Activated T-cell treated with anti-CD3 and anti-CD28 coated beads for 4 hours (primary cell): ENCODE measurements at places on chromosomes 6 and 20.
A peak's percentile ranks its signal among the peaks of the same experiment; 100 is the strongest.

DNA sequence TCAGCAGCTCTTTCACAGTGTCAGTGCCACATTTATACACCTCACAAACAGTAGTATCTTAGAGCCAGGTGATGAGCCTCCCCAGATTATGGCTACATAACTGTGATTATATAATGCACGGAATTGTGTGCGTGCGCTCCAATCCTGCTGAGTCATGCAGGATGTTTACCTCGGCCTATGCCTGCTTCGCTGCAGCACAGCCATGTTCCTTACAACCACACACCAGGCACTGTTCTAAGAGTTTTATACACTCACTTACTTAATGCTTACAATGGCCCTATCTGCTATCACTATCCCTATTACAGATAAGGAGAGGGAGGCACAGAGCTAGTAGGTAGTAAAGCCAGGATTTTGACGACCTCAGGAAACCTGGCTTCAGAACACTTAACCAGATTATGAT, 7.3 kb downstream of the ZKSCAN3 start:
- DNase-seq: no peak

GRCh38 chr6:7107578-7108195, at the start of gene RREB1:
Gene RREB1, plus strand, starts transcription at chr6:7107961. Its CDS starts 73,951 bp downstream, at chr6:7181912.
- peak; percentile 47 for DNase-seq

- DNase-seq: no peak
These were observed 205.1 kb upstream of the SMLR1 start for GRCh38 chr6:130622142-130622541.

DNA sequence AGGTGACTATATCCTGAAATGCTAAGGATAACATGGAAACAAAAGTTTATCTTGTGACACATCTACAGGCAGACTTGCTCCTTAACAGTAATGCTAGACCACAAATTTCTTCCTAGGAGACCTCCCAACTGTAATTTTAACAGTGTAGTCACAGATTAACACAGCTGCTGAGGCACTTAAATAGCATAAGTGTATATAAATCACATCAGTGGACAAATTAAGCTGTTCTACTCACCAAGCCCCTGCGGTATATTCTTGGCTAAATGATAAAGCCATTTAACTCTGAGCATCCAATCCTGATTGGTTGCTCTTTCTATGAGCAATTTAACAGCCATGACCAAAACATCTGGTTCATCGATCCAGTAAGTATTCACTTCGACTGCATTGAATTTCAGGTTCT, 73.3 kb upstream of the LYRM2 start:
- no peak for DNase-seq

GRCh38 chr20:62975812-62976508, 23.5 kb downstream of the SLC17A9 start:
- DNase-seq: no peak

DNA sequence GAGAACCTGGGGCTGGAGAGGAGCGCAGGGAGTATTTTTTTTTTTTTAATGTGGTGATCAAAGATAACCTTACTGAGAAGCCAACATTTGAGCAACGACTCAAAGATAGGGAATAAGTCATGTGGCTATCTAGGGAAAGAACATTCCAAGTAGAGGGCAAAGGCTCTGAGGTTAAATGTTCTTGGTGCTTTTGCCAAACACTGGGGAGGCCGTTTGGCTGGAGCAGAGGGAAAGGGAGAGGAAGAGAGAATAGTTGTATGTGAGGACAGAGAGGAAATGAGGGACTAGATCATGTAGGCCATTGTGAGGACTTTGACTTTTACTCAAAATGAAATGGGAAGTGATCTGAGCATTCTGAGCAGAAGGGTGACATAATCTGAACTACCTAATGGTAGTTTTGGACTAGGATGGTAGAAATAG, 27.8 kb downstream of the ACSS2 start:
- DNase-seq: no peak

DNA sequence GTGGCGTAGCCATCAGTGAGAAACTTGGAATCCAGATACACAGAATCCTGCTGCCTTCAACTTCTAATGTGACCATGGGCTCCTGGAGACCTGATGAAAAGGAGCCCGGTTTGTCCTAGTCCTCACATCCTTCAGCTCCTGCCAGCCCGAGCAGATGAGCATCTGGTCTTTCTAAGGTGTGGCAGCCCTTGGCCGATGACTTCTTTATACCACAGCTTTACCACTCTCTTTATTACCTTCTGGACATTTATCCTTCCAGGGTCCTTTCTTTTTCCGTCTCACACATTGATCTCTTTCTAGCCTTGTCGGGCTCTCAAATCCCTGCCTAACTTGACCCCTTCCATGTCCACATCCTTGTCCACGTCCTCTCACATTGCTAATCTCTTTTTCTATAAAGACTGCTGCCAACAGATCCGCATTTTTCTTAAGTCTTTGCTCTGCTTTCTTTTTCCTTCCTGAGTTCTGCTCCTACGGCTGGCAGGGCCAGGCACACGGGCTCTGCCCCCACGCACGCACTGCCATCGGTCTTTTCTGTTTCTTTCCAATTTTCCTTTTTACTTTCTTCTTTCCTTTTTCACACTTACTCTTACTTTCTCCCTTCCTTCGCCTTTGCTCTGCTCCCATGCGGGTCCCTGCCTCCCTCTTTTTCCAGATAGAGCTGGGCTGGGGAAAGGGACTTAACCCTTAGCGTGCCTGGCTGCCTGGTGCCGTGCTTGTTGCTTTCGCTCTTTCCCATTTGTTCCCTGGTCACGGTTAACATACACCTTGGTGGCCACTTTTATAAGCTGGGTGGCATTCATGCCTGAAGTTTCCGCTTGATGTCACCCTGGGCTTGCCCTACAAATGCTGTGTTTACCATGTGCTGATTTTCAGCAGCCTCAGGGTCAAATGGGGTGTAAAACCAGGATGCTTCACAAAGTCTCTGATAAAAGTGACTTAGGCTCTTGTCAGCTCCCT, 9.4 kb upstream of the GMPR start:
- no peak for DNase-seq

DNA sequence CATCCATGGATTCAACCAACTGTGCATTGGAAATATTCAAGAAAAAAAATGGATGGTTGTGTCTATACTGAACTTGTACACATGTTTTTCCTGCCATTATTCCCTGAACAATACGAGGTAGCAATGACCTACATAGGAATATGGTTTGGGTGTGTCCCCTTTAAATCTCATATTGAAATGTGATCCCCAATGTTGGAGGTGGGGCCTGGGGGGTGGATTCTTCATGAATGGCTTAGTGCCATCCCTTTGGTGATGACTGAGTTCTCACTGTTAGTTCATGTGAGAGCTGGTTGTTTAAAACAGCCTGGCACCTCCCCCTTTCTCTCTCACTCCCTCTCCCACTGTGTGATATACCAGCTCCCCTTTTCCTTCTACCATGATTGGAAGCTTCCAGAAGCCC, 139.8 kb upstream of the BACH2 start:
- no peak for DNase-seq

DNA sequence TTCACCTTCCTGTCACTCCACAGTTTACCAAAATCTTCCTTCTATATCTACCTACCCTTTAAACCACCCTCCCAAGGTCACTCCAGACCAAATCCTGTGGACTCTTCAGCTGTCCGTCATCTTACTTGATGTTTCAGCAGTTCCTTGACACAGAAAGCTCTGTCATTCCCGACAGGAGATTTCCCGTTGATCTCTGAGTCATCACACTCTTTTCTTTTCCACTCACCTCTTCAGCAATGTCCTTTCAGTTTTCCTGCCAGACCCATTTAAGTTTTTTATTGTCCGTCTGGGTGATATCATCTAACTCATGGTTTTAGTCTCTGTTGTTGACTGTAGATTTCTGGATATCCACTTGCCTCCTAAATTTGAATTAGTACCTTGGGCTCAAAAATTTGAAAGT, 69.9 kb upstream of the SCGN start:
- DNase-seq: no peak

DNA sequence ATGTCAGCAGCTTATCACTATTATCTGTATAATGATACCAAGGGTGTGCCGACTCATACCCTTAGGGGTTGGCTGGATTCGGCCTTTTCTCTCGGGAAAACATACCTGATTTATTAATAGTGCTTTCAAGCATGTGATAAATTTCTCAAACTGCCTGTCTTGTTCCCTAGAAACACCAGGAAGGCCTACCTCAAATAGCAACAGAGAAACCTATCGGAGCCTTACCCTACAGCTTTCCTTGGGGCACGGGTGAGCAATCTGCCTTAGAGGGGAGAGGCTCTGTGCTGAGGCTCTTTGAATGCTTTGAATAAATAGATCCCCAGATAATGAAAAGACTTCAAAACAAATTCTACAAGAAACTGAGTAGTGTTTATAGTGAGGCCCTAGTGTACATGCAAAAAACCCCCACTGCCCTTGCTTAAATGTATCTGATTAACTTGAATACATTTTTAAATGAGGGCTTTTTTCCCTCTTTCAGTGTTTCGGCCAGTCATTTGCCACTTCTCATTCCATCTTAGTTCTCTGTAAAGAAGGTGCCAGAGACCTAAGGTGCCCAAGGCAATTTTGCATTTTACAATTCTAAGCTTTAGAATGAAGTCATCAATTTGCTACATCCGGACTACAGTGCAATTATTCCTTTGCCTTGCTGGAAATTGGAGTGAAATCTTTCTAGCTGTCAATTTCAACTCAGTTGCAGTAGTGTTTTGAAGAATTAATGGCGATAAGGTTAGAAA, 320.1 kb downstream of the ESR1 start:
- DNase-seq: no peak

- no peak for DNase-seq
These were observed 38.0 kb upstream of the FAM83D start for GRCh38 chr20:38888059-38888831.
